Fibroblast of gingiva (primary cell): ENCODE measurements at places on chromosomes 2 and 18.

DNA sequence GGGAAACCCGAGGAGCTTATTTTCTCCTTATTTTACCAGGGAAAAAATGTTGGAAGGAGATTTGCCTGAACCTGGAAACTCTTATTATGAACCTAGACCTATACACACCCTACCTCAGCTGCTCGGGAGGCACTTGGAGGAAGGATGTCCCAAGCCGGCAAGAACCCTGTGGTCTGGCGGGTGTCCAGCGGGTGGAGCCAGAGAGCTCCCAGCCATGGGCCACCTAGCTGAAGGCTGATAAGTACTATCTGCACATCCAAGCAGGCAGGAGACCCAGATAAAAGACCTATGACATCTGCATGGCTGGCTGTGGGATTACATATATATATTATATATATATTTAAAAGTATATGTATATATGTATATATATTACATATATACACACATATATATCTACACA, 1.1 kb upstream of the SLC14A1 start:
- DNase-seq, result peak; percentile 54

DNA sequence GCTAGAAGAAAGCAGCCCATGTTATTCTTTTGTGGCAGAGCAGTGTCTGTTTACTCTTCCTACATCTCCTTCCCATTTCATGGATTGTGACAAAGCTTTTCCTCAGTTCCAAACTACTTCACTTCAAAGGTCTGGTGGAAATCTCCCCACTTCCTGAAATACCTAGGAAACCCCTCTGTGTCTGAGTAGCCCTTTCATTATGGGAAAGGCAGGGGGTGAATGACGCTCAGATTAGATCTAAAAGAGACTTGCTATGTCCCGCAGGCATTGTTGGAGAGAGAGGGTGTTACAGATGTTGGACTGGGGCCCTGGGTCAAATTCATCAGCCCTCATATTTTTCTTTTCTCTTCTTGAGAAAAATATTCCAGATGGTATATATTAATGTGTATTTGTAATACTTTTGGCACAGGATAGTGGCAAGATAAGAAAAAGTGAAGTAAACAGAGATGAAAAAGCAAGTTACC, 675.0 kb downstream of the IRS1 start:
- DNase-seq, result peak; percentile 64

DNA sequence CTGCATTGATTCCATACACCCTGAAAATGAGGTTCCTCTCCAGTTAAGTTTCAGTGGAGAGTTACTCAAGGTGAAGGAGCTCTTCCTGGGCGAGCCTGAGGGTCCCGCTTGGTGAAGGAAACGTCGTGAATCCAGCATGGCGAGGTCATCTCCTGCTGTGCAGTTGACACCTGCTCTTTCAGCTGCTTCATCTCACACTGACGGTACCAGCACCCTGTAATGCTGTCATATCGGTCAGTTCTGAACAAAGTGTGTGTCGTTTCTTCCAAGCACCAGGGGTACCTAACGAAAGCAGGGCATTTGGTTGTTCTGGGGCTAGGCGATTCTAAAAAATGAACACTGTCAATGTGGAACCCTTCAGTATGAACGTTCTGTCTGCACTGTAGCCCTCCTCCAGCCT, 52.6 kb downstream of the ITGB1BP1 start:
- DNase-seq, result no peak

DNA sequence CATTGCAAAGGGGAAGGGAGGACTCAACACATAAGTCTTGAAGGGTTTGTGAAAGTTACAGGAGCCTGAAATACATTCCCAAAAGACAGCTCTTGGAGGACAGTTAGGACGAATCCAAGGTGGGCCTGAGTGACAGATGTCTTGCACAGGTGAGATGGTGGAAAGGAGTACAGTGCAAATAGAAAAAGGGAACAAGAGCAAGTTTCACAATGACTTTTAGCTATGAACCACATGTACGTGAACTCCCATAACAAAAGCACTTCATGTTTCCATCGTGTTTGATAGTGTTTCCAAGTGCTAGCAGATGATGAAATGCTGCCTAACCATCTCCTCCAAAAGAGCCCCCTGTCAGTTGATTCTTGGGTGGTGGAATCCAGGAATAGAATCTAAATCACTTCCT, 1.8 kb downstream of the IL18RAP start:
- no peak for DNase-seq

DNA sequence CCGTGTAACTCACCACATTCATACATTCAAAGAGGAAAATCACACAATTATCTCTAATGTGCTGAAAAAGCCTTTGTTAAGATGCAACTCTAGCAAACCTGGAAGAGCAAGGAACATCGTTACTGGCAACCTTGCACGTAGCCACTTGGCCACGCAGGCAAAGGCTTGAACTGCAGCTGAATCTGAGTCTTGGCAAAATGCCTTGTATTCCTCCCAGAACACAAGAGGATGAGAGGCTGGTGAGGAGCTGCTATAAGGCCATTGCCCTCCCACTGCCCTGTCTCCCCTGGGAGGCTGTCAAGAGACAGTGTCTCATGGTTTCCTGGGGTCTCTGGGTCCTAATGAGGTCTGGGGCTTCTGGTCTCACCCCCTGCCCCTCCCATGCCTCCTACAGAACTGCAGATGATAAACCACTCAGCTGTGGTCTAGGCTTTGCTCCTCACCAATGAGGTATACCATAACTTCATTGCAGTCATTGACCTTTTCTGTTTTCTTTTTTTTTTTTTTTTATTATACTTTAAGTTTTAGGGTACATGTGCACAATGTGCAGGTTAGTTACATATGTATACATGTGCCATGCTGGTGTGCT, 141.4 kb downstream of the SPP2 start:
- DNase-seq, result no peak

- no peak for DNase-seq
Observed at GRCh38 chr2:78890935-78891334, 134.6 kb upstream of the REG3G start.

- DNase-seq, result peak; percentile 38
Observed at GRCh38 chr2:226738821-226739544, 60.6 kb downstream of the IRS1 start.

GRCh38 chr2:197804758-197805714, 643 bp downstream of the PLCL1 start:
- DNase-seq, result no peak

- peak; percentile 68 for DNase-seq
Observed at GRCh38 chr2:239308661-239309397, 92.0 kb downstream of the HDAC4 start.

DNA sequence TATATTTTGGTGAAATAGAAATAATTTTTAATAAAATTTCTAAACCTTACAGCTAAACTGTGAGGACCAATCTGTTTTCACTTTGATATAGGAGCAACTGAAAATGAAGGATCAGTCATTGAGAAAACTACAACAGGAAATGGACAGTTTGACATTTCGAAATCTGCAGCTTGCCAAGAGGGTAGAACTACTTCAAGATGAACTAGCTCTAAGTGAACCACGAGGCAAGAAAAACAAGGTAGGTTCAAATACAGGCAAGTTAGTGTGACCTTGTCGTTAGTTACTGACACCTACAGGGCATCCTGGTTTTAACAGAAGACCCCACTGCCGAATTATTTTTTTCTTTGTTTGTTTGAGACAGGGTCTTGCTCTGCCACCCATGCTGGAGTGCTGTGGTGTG, 75.5 kb upstream of the STON1 start:
- peak; percentile 49 for DNase-seq

- DNase-seq, result no peak
Observed at GRCh38 chr2:69685321-69686048, 41.9 kb upstream of the AAK1 start.

GRCh38 chr2:44237221-44237620, 38.1 kb upstream of the SLC3A1 start:
- DNase-seq, result no peak

DNA sequence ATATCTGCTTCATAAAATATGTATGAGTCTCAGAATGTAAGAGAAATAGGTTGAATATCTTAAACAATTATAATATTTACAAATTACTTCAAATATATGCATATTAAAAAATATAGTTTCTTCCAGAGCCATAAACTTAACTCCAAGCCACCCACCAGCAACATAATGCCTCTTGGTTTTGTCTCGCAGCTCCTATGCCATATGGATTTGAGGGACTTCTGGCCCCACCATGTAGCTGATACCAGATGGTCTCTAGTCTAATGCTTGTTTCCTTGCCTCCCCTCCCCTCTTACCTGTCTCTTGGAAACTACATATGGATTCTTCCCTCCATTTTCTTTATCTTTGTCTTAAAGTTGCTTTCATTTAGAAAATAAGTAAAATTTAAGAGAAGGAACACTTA, 114.3 kb downstream of the GCA start:
- no peak for DNase-seq

- DNase-seq, result peak; percentile 13
Observed at GRCh38 chr2:42246562-42246961, 77.4 kb downstream of the EML4 start.

GRCh38 chr2:228535396-228535795, 353.9 kb upstream of the SPHKAP start:
- DNase-seq, result no peak

DNA sequence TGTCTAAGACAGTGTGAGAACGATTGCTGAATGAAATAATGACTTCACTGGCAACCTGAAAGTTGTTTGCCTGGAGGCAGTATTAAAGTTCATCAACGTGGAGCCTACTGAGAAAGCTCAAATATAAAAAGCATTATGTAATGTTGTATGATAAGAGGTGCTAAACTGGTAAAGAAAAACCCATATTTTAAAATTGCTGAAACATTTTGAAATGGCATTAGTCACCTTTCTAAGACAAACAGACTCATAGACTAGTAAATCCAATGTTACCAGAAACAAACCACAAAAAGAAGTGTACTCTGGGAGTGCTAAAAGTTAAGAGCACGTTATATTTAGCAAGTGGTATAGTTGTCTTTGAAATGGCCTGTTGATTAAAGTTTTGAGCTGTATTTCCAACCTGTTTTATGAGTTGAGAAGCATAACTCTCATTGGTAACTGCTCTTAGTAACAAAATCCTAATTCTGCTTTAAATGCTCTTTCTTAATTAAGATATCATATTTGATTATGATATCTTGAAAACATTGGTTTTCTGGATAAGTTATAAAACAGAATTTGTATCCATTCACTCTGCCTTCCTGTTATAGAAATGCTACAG, 62.7 kb downstream of the CYP1B1 start:
- DNase-seq, result no peak

GRCh38 chr2:44822174-44822573, 119.3 kb upstream of the SIX3 start:
- DNase-seq, result no peak

- DNase-seq, result no peak
Observed at GRCh38 chr2:16626997-16627605, 38.5 kb downstream of the CYRIA start.

- no peak for DNase-seq
Observed at GRCh38 chr2:39989888-39990287, 210.8 kb upstream of the THUMPD2 start.

DNA sequence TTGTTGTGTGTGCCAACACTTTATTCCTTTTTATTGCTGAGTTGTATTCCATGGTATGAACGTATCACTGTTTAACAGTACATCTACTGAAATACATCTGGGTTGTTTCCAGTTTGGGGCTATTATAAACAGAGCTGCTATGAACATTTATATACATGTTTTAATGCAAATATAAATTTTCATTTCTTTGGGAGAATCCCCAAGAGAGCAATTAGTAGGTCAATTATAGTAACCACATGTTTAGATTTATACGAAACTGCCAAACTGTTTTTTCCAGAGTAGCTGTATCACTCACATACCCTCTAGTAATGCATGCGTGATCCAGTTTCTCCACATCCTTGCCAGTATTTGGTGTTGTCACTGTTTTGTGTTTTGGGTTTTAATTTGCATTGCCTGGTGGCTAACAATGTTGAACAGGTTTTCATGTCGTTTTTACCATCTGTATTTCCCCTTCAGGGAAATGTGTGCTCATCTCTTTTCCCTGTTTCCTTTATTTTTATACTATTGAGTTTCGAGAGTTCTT, 81.0 kb downstream of the TMEM131 start:
- peak; percentile 11 for DNase-seq

DNA sequence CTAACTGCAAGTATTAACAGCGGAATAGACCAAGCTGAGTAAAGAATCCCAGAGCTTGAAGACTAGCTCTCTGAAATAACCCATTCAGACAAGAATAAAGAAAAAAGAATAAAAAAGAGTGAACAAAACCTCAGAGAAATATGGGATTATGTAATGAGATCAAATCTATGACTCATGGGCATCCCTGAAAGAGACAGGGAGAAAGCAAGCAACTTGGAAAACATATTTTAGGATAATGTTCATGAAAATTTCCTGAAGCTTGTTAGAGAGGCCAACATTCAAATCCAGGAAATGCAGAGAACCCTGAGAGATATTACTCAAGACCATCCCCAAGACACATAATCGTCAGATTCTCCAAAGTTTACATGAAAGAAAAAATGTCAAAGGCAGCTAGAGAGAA, 17.3 kb downstream of the PFN4 start:
- no peak for DNase-seq

GRCh38 chr2:197037863-197038398, 111.4 kb upstream of the PGAP1 start:
- no peak for DNase-seq

- DNase-seq, result no peak
Observed at GRCh38 chr2:17235167-17235566, 283.1 kb downstream of the RAD51AP2 start.

DNA sequence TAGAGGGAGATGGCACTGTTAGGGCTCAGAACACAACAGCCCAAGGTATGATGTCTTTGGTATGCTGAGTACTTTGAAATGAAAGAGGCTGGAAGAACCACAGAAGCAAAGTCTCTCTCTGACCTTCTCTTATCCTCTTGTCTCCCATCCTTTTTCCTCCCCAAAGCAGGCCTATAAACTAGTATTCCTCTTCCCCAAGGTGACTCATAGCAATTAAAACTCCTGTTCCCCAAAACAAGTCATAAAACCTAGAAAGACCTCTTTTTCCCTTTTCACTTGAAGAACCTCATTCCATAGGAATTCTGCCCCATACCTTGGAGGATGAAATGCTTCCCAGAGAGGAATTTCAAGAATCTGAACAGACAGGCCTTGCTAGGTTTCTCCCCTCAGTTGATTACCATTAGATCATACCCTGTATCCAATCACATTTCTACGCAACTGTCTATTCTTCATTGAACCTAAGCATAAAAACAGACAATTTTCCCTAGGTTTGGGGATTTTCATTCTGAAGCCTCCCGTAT, 25.7 kb downstream of the MDH1 start:
- DNase-seq, result no peak

- DNase-seq, result no peak
Observed at GRCh38 chr2:233611284-233611683, 6.1 kb upstream of the UGT1A8 start.

- DNase-seq, result no peak
Observed at GRCh38 chr2:42765686-42766085, 1.8 kb upstream of the OXER1 start.

GRCh38 chr18:74608681-74609080, 11.0 kb downstream of the ZNF407 start:
- DNase-seq, result no peak
